Spinal cord (tissue), 10 donors: ENCODE measurements at places on chromosomes 1 and 21. TPM values are rescaled to one million over a fixed set of nuclear protein-coding genes. Genes with fewer than 3 reads are reported as not detected.

- DNase-seq = no peak
Observed at GRCh38 chr21:26819740-26820324, 25.4 kb downstream of the ADAMTS1 start.

PGLYRP4 gene
- total RNA-seq = not detected

- DNase-seq = peak; percentile 27
Observed at GRCh38 chr1:59815892-59816291, 1.1 kb downstream of the HOOK1 start.

RBP7 gene
- total RNA-seq = 0.89 TPM

- DNase-seq = no peak
Observed at GRCh38 chr1:97297611-97298010, 576.0 kb downstream of the PTBP2 start.

ATAD3B gene
- 9.8 TPM for total RNA-seq

CNIH3 gene
- 11.3 TPM for total RNA-seq

DNA sequence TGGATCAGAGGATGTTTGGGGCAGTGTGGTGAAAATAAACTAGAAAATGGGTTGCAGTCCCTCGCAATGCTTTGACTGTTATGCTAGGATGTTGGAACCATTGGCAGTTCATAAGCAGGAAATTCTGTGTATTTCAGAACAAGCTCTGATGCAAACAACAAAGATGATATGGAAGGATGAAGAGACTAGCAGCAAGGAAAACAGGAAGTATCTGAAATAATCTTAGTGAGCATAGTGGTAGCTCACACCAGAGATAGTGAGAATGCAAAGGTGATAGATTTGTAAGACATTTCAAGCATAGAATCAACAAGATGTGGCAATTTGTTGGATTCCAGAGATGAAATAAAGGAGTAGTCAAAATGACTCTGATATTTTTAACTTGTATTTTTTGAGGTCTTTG is 11.1 kb upstream of the RCC1 start:
- no peak for DNase-seq

FAM78B gene
- 4.5 TPM for total RNA-seq

- DNase-seq = no peak
Observed at GRCh38 chr1:232377494-232377770, 252.5 kb downstream of the SIPA1L2 start.

GRCh38 chr1:166182281-166182680 is 15.5 kb upstream of the FAM78B start:
- no peak for DNase-seq

DNA sequence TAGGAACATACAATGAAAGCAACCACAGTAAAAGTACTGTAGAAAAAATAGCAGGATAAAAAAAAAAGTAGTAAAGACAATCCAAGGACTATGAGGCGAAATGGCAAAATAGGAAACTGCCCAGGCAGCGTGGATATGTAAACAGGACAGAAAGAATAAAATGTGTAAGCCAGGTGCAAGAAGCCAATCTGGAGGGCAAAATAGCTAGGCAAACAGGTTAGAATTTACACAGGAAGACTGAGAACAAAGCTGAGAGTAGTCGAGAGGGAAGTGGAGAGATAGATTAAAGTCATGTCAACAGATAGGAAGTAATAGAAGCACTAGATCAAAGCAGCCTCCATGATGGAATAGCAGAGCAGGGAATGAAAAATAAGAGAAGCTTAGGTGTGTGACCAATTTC is 124.2 kb upstream of the B3GALT2 start:
- no peak for DNase-seq

- no peak for DNase-seq
Observed at GRCh38 chr1:42454403-42454802, 1.4 kb downstream of the ZMYND12 start.

- no peak for DNase-seq
Observed at GRCh38 chr1:33221385-33221758, 34.9 kb upstream of the ZNF362 start.

- no peak for DNase-seq
Observed at GRCh38 chr1:33635336-33636012, 163.0 kb downstream of the ZSCAN20 start.

MYOM3 gene
- total RNA-seq = 0.11 TPM

GRCh38 chr21:36566644-36567043 is 86.7 kb upstream of the CLDN14 start:
- no peak for DNase-seq

DNA sequence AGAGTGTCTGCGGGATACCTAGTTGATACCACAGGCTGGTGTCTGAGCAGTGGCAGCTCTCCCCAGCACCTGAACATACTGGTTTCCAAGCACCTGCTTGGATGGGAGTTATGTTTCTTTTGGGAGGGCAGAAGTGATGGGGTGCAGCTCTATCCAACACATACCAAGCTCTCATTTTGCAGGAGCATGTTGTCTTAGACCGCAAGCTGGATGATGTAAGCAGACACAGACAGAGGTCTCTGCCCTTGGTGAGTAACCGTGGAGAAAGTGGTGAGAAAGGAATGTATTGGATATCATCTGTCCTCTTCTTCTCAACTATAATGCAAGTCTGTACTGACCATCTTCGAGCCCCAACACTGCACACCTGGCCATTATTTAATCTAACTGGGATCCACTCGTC is 37.4 kb downstream of the ZNF496 start:
- no peak for DNase-seq

DNA sequence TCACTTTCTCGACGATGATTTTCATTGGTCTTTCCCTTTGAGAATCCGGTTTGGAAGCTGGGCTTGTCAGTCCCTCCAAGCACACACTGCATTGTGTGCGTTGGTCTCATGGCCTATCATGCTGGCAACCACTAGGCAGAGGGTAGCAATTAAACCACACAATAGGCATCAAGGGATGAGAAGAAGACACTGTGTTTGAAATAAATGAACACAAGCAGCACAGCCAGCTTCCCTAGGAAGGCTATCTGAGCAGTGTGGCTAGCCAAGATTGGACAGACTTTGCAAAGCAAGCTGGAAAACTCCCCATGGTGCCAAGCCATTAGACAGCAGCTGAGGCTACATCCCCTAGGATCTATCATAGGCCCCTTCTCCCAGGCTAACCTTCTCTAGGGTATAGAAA is 288.7 kb downstream of the NUF2 start:
- no peak for DNase-seq

DNA sequence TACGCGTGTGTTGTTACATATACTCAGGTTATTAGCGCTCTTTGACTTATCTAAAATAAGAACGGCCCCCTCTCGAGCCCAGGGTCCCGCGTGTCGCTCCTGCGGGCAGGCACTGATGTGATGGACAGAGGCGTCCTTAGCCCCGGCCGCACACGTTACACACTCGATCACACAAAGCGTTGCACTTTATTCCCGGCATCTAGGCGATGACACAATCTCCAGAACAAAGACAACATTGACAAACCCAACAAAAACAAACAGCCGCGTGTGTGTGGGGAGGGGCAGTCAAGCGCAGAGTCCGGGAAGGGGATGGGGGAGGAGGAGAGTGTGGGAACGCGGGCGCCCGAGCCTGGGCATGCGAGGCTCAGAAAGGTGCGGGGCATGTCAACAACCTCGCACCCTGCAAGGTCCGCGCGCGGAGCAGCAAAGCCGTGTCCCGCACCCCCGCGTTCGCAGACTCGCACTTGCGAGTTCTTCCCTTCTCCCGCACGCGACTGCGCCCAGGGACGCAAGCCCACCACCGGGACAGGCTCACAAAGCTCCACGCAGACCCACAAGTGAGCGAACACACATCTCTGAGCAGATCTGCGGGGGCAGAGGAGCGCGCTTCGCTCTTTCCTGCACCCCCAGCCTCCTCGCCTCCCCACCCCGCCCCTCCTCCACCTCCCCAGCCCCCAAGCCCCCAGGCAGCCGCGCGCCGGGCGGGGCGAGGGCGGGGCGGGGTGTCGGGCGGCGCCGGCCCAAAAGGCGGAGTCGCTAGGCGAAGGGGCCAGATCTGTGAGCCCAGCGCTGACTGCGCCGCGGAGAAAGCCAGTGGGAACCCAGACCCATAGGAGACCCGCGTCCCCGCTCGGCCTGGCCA is at the start of gene EFNA1:
Gene EFNA1, plus strand, starts transcription at position 772 of the 862 bp plus-strand sequence. CDS start 102 bp downstream, outside the sequence.
- peak; percentile 77 for DNase-seq

- DNase-seq = no peak
Observed at GRCh38 chr1:46474570-46474969, 15.1 kb upstream of the DMBX1 start.

DNA sequence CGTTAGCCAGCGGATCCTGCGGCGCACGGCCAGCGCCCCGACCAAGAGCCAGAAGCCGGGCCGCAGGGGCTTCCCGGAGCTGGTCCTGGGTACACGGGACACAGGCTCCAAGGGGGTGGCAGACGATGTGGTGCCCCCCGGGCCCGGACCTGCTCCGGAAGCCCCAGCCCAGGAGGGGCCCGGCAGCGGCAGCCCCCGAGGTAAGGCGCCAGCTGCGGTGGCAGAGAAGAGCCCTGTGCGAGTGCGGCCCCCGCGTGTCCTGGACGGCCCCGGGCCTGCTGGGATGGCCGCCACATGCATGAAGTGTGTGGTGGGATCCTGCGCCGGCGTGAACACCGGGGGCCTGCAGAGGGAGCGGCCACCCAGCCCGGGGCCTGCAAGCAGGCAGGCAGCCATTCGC is 24.2 kb downstream of the PANK4 start:
- no peak for DNase-seq
